ENCODE measurements at places on chromosomes 11 and 22. TPM values are rescaled to one million over a fixed set of nuclear protein-coding genes. Genes with fewer than 3 reads are reported as not detected.

Gene TESMIN
- total RNA-seq = 2.0 TPM

- DNase-seq = no peak
These were observed 77.9 kb upstream of the PARVG start for GRCh38 chr22:44102856-44103255.

DNA sequence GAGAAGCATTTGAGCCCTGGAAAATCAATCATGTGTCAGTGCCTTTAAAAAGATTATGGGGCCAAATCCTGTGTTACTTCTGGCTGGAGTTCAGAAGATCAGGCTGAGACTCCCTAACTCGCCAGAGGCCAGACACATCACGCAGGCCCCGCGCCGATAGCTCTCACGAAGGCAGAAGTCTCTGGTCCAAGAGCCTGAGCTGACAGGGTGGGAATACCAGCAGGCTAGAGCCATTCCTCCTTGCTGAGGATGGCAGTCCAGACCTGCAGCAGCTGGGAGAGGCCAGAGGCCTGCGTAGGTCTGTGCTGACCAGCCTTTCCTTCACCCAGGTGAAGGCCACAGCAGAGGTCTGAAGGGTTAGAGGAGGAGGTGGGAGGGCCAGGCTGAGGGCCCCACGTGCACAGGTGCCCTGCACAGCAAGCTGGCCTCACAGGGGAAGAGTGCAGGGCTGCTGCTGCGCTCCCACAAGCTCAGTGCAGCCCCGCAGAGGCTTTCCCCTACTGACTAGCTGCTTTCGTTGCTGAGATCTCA lies 52.9 kb downstream of the ST14 start:
- peak; percentile 27 for DNase-seq

GRCh38 chr11:128664317-128664716 lies 29.6 kb upstream of the FLI1 start:
- DNase-seq = no peak

- DNase-seq = peak; percentile 52
These were observed 101.9 kb downstream of the MRTFA start for GRCh38 chr22:40534379-40535188.

- DNase-seq = no peak
These were observed 15.7 kb downstream of the USP28 start for GRCh38 chr11:113859665-113860064.
